ENCODE measurements at places on chromosomes 2 and 18. TPM values are rescaled to one million over a fixed set of nuclear protein-coding genes. Genes with fewer than 3 reads are reported as not detected.

GRCh38 chr2:219045937-219046550 lies 4.7 kb upstream of the CFAP65 start:
- DNase-seq = peak; percentile 76

GRCh38 chr18:42231284-42231683 lies 276.2 kb downstream of the PIK3C3 start:
- DNase-seq = no peak

GRCh38 chr2:100513650-100514049 lies 43.4 kb downstream of the NMS start:
- no peak for DNase-seq

DNA sequence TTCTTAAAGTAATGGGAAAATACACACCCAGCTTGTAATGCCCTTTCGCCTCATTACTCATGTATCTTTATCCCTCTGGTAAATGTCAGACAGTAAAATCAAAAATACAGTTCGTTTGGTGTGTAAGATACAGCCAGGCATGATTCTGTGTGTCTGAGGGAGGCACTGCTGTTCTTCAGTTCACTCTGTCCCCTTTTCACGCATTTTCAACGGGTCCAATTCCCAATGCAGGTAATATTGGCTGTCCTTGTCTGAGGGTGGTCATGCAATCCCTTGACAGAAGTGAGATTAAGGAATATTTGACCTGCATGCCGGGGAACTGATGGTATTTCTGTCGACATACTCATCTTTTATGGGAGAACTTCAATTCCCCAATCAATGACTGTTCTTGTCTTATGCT lies 587.2 kb upstream of the NXPH2 start:
- no peak for DNase-seq

- no peak for DNase-seq
These were observed 78.4 kb upstream of the MEX3C start for GRCh38 chr18:51275712-51276476.

GAREM1 gene
- total RNA-seq = not detected

ANO7 gene
- 3.5 TPM for total RNA-seq
